ENCODE measurements at places on chromosomes 16 and 17. TPM values are rescaled to one million over a fixed set of nuclear protein-coding genes. Genes with fewer than 3 reads are reported as not detected.

The SLC52A1 gene
- total RNA-seq = 1.5 TPM

The SSTR5 gene
- 1.8 TPM for total RNA-seq

The PRKAR1A gene
- 263 TPM for total RNA-seq

GRCh38 chr17:28161311-28161710, 118.8 kb downstream of the NLK start:
- no peak for DNase-seq

The CFAP20 gene
- 41.7 TPM for total RNA-seq

DNA sequence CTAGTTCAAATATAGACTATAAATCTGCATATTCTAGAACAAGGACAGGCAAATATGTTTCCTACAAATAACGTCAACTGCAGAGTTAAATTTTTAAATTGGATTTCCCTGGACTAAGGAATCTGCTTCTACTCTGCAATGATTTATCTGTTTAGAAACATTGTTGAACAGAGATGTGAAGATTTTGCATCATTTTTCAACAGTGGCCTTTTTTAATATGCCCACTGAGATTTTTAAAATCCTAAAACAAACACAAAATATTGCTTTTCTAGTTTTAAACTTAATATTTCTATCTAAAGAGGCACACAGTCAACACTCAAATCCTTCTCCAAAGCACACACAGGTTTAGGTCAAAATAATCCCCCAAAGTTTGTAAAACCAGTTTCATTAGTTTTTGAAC, 23.7 kb upstream of the PMP22 start:
- no peak for DNase-seq

The DHRS7C gene
- total RNA-seq = not detected
